ENCODE measurements at places on chromosomes 12 and 14. TPM values are rescaled to one million over a fixed set of nuclear protein-coding genes. Genes with fewer than 3 reads are reported as not detected.
A peak's percentile ranks its signal among the peaks of the same experiment; 100 is the strongest.

The ERP27 gene
- total RNA-seq: 9.7 TPM

The ACOT4 gene
- total RNA-seq: 5.5 TPM

DNA sequence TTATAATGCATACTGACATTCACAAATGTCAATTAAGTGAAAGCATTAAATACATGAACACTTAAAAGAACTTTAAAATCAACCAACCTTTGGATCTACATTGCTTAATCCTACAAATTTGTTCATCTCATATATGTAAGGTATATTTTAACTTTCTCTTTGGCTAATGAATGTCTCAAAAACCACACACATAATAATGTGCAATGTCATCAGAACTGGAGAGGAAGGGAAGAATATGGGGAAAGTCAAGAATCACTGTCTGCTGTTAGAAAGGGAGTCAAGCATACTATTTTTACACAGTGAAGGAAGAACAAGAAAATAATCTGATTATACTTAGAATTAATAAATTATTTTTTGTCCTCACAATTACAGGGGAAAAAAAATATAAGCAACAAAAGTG, 4.9 kb downstream of the GMFB start:
- no peak overlapping the region for H3K27ac ChIP-seq
- no peak overlapping the region for H3K4me3 ChIP-seq
- peaks cover 33% of the 10 kb centered on the region for H3K4me1 ChIP-seq
- DNase-seq: no peak
- no peaks in the 10 kb centered on the region for H3K27me3 ChIP-seq

The PRB3 gene
- not detected for total RNA-seq

- H3K27me3 ChIP-seq: no peaks in the 10 kb centered on the region
- no peak for DNase-seq
- no peaks in the 10 kb centered on the region for H3K36me3 ChIP-seq
- no peaks in the 10 kb centered on the region for H3K4me1 ChIP-seq
These were observed 406.5 kb downstream of the ADAMTS20 start for GRCh38 chr12:43145481-43145880.

DNA sequence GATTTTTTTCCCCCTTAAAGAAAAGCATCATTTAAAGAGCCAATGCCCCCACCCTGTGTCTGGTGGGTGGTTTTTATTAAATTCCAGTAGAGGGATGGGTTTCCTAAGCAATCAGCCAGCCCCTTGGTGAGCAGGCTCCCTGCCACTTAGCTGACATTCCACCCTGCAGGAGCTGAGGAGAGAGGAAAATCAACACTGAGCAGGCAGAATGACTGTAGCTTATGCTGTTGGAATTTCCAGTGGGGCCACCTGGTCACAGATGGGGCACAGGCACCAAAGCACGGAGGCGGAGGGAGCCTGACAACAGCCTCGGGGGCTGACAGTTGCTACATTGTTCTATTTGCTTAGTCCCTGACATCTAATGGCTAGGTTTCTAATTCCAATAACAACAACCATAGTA, 127.7 kb downstream of the TMEM30B start:
- H3K27ac ChIP-seq: no peak overlapping the region
- H3K36me3 ChIP-seq: no peaks in the 10 kb centered on the region
- no peaks in the 10 kb centered on the region for H3K27me3 ChIP-seq
- no peak overlapping the region for H3K4me3 ChIP-seq

GRCh38 chr14:65421201-65421981, 8.9 kb downstream of the FUT8 start:
- H3K27me3 ChIP-seq: no peaks in the 10 kb centered on the region
- H3K36me3 ChIP-seq: no peaks in the 10 kb centered on the region
- H3K4me3 ChIP-seq: no peak overlapping the region

The WSCD2 gene
- 0.20 TPM for total RNA-seq

GRCh38 chr12:3770891-3771290, 18.0 kb upstream of the CRACR2A start:
- H3K36me3 ChIP-seq: no peaks in the 10 kb centered on the region
- no peak overlapping the region for H3K27ac ChIP-seq
- no peak overlapping the region for H3K4me3 ChIP-seq

DNA sequence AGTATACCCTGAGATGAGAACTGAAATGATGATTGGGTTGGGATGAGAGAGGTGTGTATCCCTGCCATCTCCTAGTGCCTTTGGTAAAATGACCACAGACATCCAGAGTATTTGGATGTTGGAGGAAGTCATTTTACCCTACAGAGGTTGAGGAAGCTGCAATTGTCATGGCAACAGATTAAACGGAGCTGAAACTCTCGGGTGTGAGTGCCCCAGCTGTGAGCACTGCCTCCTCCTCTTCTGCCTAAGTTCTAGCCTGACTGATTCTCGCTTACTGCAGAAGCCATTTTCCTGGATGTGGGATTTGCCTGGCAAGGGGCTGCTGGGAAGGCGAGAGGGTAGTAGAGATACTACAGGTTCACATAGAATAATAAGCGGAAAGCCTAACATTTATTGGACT, 10.3 kb upstream of the PPP4R4 start:
- no peak overlapping the region for H3K4me3 ChIP-seq
- peaks cover 25% of the 10 kb centered on the region for H3K4me1 ChIP-seq
- no peaks in the 10 kb centered on the region for H3K36me3 ChIP-seq
- no peak for DNase-seq
- H3K27me3 ChIP-seq: no peaks in the 10 kb centered on the region

The TMEM229B gene
- 8.5 TPM for total RNA-seq

DNA sequence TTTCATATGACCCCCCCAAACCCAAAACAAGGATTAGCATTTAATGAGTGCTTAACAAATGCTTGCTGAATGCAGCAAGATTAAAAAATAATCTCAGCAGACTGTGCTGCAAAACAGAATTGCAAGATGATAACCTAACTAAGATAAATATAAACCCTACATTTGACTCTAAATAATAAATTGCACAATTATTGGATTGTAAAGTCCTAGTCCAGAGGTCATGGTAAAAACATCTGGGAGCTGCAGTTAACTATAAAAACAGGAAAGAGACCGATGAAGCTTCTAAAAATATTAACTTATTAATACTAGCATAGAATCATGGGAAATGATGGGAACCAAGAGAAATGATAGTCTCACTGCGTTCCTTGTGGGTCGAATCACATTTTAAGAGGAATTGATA, 37.2 kb downstream of the TSHR start:
- peaks cover 3% of the 10 kb centered on the region for H3K4me1 ChIP-seq
- H3K27me3 ChIP-seq: no peaks in the 10 kb centered on the region
- no peak overlapping the region for H3K27ac ChIP-seq
- H3K4me3 ChIP-seq: no peak overlapping the region

- no peak overlapping the region for H3K4me3 ChIP-seq
- no peaks in the 10 kb centered on the region for H3K27me3 ChIP-seq
- no peaks in the 10 kb centered on the region for H3K36me3 ChIP-seq
- no peak overlapping the region for H3K27ac ChIP-seq
- DNase-seq: no peak
- H3K4me1 ChIP-seq: no peaks in the 10 kb centered on the region
These were observed 484.6 kb downstream of the AACS start for GRCh38 chr12:125549836-125550235.

The CPNE6 gene
- total RNA-seq: not detected

GRCh38 chr12:130838951-130839769, at the start of gene STX2:
STX2 (minus strand) TSS chr12:130839250; CDS start chr12:130839099, 151 bp downstream.
- H3K36me3 ChIP-seq: no peaks in the 10 kb centered on the region
- H3K27ac ChIP-seq: peak within 1 kb of the TSS; percentile 83
- peaks cover 17% of the 10 kb centered on the region for H3K4me1 ChIP-seq
- DNase-seq: peak; percentile 99

GRCh38 chr12:107159384-107159900, 66.1 kb upstream of the CRY1 start:
- no peak for DNase-seq
- no peaks in the 10 kb centered on the region for H3K27me3 ChIP-seq
- no peaks in the 10 kb centered on the region for H3K36me3 ChIP-seq
- no peak overlapping the region for H3K27ac ChIP-seq
- H3K4me3 ChIP-seq: no peak overlapping the region
- no peaks in the 10 kb centered on the region for H3K4me1 ChIP-seq

GRCh38 chr12:123659996-123660727, 10.8 kb upstream of the TCTN2 start:
- DNase-seq: no peak
- peak overlapping the region; percentile 8 for H3K27ac ChIP-seq
- H3K27me3 ChIP-seq: no peaks in the 10 kb centered on the region
- no peak overlapping the region for H3K4me3 ChIP-seq
- no peaks in the 10 kb centered on the region for H3K4me1 ChIP-seq
- peaks cover 41% of the 10 kb centered on the region for H3K36me3 ChIP-seq

GRCh38 chr12:41277100-41277945, 89.2 kb downstream of the PDZRN4 start:
- H3K36me3 ChIP-seq: no peaks in the 10 kb centered on the region
- peaks cover 2% of the 10 kb centered on the region for H3K4me1 ChIP-seq
- no peaks in the 10 kb centered on the region for H3K27me3 ChIP-seq

The ABCD2 gene
- 0.47 TPM for total RNA-seq

GRCh38 chr12:57898308-57898970, 42.9 kb upstream of the ATP23 start:
- peaks cover 56% of the 10 kb centered on the region for H3K4me1 ChIP-seq
- H3K4me3 ChIP-seq: no peak overlapping the region
- H3K36me3 ChIP-seq: no peaks in the 10 kb centered on the region
- H3K27ac ChIP-seq: peak overlapping the region; percentile 94
- no peak for DNase-seq

DNA sequence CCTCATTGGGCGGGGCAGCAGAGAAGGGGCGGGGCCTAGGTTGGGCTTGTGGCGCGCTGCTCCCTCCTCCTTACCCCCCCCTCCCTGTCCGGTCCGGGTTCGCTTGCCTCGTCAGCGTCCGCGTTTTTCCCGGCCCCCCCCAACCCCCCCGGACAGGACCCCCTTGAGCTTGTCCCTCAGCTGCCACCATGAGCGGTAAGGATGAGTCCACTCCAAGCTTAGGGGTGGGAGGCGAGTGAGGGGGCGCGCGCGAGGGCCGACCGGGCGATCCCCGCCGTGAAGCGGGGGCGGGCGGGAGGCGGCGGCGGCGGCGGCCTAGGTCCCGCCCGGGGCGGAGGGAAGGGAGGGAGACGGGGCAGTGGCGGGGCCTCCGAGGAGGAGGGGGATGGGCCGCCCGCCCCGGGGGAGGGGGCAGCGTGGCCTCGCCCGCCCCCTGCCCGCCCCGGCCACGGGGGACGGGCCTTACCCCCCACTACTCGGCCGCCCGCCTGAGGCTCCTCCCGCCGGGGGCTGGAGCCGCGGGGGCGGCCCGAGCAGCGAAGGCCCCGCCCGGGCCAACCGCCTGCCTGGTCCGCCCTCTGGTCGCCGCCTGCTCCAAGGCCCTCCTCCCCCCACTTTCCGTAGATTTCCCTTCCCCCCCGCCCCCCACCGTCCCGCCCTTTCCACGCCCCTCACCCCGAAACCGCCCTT, at the start of gene SP1:
TSS of gene SP1 (plus strand) at position 73 of the 690 bp plus-strand sequence. CDS start at position 189, 116 bp downstream.
- peaks cover 35% of the 10 kb centered on the region for H3K36me3 ChIP-seq
- peaks cover 52% of the 10 kb centered on the region for H3K4me1 ChIP-seq
- H3K27me3 ChIP-seq: no peaks in the 10 kb centered on the region
- DNase-seq: peak; percentile 95
- peak within 1 kb of the TSS; percentile 99 for H3K27ac ChIP-seq
- H3K4me3 ChIP-seq: peak within 1 kb of the TSS; percentile 49
